Suppressor macrophage (primary cell): ENCODE measurements at places on chromosomes 1 and 21.

- no peak for DNase-seq
Observed at GRCh38 chr1:115401676-115402075, 63.6 kb upstream of the NGF start.

- no peak for DNase-seq
Observed at GRCh38 chr1:44238660-44239059, 25.4 kb downstream of the DMAP1 start.

- DNase-seq = peak; percentile 80
Observed at GRCh38 chr1:172821609-172822274, 162.8 kb downstream of the FASLG start.

DNA sequence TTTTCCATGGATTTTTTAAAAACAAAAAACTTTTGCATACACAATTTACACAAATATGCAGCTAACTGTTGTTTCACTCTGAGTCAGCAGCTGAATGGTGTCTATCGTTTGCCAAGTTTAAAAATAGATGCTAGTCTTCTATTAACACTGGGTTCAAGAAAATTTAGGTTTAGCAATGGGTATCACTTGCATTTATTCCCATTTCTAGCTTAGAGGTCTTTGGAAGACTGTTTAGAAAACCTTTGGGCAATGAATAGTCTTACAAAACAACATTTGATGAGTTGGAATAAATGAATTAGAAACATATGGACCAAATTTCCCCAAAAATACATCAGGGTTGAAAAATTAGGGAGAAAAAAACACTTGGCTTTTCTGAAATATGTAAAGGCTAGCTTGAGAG is 165.8 kb downstream of the LYPLAL1 start:
- DNase-seq = no peak

GRCh38 chr1:177181631-177182291 is 11.0 kb downstream of the BRINP2 start:
- peak; percentile 43 for DNase-seq

DNA sequence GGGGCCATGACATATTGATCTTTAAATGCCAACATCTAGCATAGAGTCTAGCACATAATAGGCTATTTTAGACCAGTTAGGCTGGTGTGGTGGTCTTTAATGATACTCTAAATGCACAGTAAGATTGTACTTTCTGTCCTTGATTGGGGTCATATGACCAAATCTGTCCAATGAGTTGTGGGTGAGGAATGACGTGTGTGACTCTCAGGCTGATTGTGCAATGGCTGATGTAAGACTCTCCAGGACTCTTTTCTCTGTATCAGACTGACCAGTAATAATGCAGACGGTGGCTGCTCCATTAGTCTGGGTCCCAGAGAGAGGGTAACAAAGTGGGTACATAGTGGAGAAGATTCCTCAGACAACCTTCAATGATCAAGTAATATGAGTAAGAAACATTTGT is 541.6 kb upstream of the CAMK1G start:
- peak; percentile 35 for DNase-seq

GRCh38 chr1:207251066-207251465 is 70.4 kb upstream of the CD55 start:
- no peak for DNase-seq

DNA sequence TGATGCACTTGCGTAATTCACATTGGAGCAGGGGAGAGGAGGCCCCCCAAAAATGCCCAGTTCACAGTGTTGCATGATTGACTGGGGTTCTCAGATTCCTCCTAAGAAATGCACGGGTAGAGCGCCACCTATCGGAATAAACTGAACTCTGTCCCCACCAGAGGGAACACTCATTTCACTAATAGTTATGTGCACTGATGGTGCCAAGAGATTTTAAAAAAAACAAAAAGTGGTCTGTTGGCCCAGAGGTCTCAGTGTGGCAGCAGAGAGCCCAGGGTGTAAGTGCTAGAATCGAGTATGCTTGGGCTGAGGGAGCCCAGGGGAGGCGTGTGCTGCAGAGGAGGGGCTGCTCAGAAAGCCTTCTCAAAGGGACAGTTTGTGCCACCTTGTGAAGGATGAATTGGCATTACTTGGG is 6.9 kb downstream of the PINK1 start:
- DNase-seq = peak; percentile 78

DNA sequence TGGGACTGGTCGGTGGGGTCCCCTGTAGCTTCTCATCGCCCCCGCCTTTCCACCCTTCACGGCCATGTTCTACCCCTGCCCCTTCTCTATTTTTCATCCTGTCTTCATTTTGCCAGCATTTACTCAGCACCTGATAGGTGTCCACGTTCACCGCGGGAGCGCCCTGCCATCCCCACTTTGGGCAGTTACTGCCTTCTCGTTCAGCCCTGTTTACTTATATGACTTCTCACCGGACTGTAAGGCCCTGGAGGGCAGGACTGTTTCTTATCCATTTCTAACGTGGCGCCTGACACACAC is 380 bp downstream of the MFN2 start:
- DNase-seq = no peak

DNA sequence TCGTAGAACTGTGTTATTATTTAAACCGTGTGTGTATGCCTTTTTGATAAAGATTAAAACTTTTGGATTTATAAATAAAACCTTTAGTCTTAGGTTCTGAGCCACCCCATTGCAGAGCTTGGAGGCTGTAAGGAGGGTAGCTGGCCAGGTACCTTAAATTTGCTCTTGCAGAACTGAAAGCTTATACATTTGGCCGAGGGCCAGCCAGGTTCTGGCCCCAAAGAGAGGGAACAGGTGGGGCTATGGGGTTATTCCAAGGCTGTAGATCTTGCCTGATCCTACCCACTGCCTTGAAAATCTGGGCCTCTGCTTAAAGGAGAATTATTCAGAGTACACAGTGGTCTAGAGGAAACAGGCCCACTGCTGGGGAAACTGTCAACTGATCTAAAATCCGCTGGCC is 59.6 kb downstream of the CAMK2N1 start:
- DNase-seq = no peak

DNA sequence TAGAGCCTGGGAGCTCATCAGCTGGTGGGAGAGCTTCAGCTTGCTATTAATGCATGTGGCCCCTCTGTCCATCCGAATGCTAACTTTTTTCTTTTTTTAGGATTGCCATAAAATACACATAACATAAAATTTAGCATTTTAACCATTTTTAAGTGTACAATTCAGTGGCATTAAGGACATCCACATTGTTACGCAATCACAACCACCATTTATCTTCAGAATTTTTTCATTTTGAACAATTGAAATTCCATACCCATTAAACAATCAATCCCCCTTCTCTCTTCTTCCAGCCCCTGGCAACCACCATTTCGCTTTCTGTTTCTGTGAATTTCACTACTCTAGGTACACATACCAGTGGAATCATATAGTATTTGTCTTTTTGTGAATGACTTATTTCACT is 4.9 kb upstream of the KCNK1 start:
- DNase-seq = no peak
